Kidney (tissue), 22 donors: ENCODE measurements at places on chromosomes 7 and 10.

DNA sequence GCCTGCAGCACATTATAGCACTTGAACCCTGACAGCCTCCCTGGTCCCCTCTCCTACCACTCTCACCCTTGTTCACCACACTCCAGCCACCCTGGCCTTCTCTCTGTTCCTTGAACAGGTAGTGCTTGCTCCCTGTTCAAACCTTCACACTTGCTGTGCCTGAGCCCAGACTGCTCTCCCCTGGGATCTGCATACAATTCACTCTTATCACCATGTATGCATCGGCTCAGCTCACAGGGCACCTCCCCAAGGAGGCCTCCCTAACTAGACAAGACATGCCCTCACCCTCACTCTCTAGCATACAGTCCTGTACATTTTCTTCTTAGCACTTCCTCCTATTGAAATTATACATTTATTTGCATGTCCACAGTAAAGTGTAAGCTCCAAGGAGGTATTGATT lies 59.3 kb downstream of the FAM13C start:
- no peak for DNase-seq

GRCh38 chr7:97006055-97006815 lies 882 bp downstream of the DLX6 start:
- peak; percentile 86 for DNase-seq

DNA sequence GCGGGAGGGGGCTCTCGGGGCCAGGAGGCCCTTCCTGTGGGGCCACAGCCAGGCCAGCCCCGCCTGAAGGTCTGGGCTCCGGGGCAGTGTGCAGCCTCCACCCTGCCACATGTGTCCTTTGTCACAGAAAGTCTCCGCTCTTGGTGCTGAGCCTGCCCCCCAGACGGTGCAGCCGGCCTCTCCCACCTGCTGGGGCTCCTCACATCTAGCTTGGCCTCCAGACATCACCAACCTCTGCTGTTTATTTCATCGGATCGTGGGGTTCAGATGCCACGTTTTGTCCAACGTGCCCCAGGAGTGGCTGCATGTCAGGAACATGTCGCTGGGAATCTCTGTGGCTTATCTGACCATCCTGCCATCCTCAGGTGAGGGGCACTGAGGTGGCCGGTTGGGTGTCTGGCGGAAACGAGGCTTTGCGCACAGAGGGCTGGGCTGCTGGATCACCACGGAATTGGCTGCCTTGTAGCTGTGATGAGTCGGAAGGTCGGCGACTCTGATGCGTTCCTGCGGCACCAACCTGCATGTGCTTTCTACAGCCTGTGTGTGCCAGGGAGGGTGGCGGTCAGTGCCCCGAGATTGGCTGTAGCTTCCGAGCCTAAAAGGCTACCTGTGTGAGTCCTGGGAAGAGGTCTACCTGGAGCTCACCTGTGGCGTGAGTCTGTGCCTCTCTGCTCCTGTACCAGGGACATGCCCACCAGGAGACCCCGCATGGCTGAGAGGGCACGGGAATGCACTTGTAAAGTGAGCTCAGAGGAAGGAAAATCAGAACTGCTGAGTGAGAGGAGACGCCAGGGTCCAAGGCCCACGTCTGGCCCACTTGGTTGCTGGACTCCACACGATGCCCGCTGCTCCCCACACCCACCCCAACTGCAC lies 316.4 kb downstream of the DNAJB6 start:
- peak; percentile 28 for DNase-seq

- no peak for DNase-seq
Observed at GRCh38 chr7:30604901-30605300, 10.2 kb downstream of the GARS1 start.

DNA sequence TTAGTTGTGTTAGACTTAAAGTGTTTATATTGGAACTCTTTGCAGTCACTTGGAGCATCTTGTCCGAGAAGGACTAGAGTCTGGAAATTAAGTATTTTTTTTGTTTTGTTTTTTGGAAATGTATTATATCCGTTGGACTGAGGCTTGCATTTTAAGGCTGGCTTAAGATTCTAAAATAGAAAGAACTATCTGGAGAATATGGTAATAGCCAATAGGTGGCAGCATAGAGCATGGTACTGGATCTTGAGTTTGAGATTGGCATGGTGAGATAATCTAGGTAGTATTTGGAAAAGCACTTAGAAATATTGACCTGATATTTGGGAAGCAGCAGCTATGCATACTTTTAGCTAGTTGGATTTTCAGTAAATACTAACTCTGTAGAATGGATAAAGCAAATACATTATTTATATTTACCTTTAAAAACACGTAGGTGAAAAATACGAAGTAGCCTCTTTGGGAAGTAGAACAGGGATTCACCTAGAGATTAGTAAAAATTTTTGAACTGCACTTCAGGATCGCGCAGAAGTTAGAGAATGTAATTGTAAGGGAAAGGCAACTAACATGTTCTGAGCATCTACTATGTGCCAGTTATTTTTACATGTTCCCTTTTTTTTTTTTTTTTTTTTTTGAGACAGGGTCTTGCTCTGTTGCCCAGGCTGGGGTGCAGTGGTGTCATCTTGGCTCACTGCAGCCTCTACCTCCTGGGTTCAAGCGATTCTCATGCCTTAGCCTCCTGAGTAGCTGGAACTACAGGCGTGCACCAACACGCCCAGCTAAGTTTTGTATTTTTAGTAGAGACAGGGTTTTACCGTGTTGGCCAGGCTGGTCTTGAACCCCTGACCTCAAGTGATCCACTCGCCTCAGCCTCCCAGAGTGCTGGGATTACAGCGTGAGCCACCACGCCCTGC lies 78.6 kb downstream of the LCOR start:
- DNase-seq, result no peak

DNA sequence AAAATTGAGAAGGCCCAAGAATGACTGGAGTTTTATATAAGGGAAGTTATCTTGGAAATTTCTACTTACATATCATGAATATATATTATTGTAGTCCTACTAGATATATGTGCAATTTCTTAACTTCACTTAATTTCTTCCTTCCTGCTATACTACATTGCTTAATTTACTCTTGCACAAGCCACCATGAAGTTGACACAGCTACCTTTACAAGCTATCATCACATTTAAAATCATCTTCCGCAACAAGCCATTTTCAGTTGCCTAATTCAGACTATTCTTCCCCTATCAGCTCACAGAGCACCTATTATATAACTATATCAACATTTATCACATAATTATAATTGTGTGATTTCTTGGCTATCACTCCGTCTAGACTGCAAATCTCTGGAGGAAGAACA lies 418.4 kb downstream of the PARD3 start:
- DNase-seq, result no peak

- DNase-seq, result no peak
Observed at GRCh38 chr10:33215635-33216034, 118.8 kb downstream of the NRP1 start.

DNA sequence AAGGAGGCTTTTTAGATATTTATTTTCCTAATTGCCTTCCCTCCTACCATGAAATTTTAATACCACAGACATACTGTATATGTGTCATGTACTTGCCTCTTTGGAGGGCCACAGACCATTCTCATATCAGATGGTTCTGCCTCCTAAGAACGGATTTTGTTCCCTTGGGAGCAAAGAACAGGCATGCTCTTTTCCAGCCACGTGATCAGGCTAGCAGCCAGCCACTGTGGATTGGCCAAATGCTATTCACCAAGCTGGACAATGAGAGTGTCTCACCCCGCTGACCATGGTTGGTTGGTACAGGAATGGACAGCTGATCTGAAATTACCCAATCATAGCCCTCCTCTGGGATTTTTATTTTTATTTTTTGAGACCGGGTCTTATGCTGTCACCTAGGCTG lies 21.5 kb upstream of the CRHR2 start:
- no peak for DNase-seq

DNA sequence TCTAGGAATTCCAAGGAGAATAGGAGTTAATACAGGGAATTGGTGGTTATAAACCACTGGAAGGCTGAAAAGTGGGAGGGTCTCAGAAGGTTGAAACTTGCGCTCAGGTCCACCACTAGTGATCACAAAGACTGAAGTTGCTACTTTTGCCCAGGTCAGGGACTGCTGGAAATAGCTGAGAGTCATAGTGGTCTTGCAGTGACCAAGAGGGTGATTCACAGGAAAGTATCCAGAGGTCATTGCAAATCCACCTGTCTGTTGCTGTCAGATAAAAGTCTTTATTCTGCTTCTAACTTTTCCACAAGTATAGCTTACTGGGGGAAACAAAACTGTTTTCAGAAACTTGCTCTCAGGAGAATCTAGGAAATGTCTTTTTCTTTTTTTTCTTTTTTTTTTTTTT lies 211.5 kb upstream of the PRSS1 start:
- DNase-seq, result no peak

DNA sequence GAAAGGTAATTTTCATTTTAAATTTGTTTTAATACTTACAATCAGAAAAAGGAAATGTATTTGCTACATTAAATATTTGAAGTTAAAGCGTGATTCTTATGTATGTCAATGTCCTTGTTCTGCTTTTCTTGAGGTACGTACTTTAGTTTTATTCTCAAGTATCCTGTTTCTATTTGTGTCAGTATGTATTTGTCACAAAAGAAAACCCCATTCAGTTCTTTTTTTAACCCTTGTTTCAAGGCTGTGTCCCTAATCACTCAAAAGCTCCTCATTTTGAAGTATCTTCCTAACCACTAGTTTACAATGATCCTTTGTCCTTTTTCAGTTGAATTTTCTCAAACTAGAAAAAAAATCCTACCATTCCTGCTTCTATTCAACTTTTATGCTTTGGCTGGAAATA lies 25.2 kb downstream of the NHLRC2 start:
- DNase-seq, result no peak
